ENCODE measurements at places on chromosomes 13 and 19.

GRCh38 chr19:45906221-45906620 lies 3.8 kb upstream of the MYPOP start:
- DNase-seq = no peak

DNA sequence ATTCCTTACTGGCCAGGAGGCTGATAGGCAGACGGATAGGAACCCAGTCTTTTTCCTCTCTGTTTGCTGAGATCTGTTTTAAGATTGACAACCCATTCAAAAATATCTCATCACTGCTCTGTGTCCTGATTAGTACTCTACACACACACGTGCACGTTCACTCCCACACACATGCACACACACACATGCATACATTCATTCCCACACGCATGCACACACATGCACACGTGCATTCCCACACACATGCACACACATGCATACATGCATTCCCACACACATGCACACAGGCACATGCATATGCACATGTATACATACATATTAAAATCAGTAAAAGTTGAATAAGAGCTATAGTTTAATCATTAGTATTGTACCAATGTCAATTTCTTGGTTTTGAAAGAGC lies 80.6 kb upstream of the SIAH3 start:
- DNase-seq = no peak

DNA sequence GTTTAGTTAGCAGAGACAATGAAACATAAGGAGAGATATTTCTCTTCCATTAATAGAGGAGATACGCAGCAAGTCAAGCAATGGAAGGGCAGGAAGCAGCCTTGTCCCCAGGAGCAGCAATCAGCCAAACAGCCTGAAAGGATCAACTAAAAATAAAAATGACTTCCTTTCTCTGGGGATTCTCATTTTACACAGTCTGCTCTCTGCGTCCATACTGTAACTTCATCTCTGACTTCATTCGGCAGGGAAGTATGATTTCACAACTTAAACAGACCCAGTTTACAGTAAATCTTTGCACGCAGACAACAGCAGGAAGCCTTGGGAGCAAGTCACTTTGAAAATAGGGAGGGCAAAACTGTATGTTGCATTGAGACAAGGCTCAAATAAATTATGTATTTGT lies 826.7 kb downstream of the DIAPH3 start:
- no peak for DNase-seq

DNA sequence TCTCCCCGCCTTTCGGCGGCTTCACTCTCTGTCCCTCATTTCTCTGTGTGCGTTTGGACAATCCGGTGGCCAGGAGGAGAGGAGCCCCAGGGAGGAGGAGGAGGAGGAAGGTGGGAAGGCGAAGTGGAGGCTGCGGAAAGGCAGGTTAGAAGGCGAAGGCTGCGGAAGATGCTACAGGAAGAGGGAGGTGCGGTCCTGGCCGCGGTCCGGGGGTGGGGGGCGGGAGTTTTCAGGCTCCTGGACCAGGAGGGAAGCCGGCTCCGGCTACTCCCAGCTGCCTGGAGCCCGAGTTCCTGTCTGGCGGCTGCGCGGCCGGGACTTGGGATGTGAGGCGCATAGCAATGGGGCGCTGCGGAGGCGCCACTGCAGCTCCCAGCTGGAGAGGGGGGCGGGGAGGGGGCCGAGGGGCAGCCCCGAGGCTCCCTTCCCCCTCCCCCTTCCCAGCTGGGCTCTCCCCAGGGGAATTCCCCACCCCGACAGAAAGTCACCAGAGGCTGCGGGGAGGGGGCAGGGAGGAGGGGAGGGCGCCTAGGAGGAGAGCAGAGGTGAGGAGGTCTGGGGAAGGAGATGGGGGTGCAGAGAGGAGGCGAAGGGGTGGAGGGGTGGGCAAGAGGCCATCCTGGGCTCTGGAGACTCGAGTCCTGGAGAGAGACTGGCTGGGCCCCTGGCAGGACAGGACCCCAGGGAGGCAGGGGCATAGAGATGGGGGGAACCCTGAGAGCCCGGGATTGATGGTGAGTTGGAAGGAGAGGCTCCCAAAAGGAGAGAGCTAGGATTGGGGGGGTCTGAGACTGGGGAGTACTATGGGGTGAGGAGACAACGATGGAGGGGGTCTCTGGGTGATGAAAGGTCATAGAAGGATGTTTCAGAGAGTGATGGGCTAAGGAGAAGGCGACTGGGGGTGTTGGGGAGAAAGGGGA lies 2.0 kb downstream of the LRRC4B start:
- no peak for DNase-seq

DNA sequence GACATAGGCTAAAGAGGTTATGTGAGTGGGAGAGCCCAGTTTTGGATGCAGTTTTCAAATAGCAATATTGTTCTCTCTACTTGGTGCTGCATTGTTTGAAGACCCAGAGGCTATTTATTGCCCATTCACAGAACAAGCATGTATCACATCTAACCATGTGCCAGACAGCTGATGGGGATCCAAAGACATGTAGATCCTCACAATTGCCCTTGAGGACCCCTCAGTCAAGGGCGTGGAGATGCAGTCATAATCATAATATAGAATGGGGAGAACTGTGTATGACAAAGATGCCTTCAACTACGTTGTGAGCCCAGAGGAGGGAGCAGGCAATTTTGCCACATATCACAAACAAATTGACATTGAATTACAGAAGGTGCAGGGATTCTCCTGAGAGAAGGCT lies 70.5 kb downstream of the NHLRC3 start:
- DNase-seq = no peak

DNA sequence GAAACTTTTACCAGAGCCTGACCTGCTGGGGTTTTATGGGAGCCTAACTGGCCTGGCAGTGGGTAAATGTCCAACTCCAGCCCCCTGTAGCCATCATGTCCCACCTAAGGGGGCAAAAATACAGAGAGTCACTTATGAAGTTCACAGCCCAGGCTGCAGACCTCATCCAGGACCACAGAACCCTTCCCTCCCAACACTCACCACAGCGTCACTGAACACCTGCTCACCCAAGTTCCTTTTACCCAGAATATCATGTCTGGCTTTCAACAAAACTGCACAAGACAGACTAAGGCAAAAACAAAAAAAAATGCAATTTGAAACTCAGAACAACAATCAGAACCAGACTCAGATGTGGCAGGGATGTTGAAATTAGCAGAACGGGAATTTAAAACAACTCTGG lies 6.4 kb downstream of the CEACAM3 start:
- DNase-seq = no peak

DNA sequence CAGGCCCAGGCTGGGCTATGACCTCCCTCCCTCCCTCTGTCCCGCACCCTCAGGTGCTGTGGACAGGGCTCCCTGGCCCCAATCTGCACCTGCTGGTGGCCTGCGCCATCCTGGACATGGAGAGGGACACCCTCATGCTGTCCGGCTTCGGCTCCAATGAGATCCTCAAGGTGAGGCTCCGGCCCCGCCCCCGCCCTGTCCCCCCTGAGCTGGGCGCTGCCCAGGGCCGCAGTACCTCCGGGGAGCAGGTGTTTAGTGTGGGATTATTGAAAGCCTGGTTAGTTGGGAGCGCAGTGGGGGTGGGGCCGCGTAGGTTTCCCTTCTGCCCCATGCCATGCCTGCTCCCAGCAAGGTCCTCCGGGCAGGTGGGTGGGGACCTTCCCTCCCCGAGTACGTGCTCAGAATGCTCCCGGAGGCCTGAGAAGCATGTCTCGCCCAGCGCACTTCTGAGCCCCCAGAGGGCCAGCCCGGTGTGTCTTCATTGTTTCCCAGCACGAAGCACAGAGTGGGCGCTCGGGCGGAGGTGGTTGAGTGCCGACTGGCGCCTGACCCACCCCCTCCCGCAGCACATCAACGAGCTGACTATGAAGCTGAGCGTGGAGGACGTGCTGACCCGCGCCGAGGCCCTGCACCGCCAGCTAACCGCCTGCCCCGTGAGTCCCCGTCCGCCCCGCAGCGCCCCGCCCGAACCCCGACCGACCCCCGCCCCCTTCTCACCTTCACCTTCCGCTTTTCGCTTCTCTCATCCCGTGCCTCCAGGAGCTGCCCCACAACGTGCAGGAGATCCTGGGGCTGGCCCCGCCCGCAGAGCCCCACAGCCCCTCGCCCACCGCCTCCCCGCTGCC lies 8.8 kb downstream of the IL4I1 start:
- DNase-seq = no peak

DNA sequence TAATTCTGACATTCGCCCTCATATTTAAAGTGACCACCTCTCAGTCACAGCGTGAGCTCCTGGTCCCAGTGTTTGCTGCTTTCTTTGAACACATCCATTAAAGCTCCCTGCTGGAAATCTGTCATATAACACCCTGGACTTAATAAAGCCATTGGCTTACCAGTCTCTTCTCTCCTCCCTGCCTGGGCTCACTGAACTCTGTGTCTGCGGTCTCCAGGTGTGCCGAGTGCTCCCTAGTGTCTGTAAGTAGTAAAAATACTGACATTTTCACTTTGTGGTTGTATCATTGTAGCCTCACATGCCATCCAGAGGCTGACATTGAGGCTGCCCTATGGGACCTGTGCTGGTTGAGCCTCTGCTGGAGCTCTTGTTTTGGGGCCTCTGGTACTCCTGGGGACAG lies 2.6 kb upstream of the PSG11 start:
- no peak for DNase-seq

- DNase-seq = no peak
These were observed 506.7 kb upstream of the PCDH9 start for GRCh38 chr13:67736646-67737420.

GRCh38 chr13:40048551-40048950 lies 393.1 kb downstream of the COG6 start:
- no peak for DNase-seq

- no peak for DNase-seq
These were observed 10.0 kb upstream of the OR10H2 start for GRCh38 chr19:15717809-15718208.

DNA sequence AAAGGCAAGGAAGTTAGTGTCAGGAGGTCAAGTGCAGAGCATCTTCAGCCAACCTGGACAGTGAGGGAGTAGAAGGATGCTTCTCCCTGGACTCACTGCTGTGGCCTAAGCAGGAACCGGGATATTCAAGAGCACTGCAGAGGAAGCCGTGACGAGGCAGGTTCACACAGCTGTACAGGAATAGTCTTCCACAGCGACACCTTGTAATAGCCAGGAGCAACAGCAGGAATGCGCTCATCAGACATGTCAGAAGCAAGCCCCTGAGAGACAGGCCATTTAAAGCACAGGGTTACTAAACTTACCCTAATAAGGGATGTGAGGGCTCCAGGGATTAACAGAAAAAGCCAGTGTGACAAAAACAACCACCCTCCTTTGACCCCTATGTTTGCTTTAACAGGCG lies 3.5 kb upstream of the MED26 start:
- DNase-seq = no peak

- no peak for DNase-seq
These were observed 15.5 kb upstream of the SPACA4 start for GRCh38 chr19:48591021-48591420.

DNA sequence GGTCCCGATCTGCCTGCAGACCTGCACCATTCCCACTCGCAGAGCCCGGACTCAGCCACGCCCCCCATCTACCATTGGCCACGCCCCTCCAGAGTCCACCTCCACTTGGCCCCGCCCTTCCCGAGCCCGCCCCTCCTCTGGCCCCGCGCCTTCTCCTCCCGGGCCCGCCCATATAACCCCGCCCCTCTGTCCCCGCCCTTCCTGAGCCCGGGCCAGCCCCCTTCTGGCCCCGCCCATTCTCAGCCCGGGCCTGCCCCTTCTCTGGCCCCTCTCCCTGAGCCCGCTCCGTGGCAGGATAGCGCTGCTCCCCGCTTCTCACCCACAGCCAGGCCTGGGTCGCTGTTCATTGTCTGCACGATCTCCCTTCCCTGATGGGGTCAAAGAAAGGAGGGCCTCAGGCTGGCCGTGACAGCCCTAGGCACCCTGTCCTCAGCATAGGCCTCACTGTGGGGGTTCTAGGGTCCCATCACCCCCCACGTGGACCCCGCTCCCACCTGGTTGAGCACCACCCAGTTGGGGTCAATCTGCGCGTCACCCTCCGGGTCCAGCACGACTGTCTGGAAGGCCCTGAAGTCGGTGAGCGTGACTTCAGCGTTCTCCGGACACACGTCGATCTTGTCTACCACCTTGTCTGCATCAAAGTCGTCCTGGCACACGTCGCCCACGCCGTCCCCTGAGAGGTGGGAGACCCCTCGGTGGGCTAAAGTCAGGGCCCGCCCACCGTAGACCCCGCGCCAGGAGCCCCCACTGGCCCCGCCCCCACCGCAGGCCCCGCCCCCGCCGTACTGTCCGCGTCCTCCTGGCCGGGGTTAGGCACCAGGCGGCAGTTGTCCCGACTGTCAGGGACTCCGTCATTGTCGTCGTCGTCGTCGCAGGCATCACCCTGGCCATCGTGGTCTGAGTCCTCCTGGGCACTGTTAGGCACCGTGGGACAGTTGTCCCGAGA lies 5.7 kb downstream of the COMP start:
- DNase-seq = no peak

DNA sequence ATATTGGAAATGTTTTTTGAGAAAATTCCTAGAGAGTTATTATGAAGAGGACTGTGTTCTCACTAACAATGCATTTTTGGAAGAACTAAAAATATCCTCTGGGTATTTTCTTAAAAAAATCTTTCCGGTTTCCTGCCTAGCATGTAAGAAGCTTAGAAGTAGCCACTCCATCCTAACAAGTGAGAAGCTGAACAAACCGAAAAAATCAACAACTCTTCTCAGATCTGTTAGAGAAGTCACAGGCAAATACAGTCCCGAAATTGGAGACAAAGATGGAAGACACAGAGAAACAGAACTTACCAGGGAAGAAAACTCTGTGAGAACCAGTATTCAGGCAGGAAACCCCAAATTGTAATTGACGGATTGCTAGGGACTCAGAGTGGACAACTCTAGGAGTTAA lies 173.0 kb downstream of the KLF12 start:
- no peak for DNase-seq

DNA sequence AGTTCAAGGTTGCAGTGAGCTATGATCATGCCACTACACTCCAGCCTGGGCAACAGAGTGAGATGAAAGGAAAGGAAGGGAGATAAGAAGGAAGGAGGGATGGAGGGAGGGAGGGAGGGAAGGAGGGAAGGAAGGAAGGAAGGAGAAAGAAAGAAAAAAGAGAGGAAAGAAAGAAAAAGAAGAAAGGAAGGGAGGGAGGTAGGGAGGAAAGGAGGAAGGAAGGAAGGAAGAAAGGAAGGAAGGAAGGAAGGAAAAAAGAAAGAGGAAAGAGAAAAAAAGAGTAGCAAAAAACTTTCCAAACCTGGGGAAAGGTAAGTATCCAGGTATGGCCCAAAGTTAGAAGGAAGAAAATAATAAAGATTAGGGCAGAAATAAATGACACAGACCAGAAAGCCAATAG lies 7.1 kb downstream of the ZFP14 start:
- DNase-seq = no peak

DNA sequence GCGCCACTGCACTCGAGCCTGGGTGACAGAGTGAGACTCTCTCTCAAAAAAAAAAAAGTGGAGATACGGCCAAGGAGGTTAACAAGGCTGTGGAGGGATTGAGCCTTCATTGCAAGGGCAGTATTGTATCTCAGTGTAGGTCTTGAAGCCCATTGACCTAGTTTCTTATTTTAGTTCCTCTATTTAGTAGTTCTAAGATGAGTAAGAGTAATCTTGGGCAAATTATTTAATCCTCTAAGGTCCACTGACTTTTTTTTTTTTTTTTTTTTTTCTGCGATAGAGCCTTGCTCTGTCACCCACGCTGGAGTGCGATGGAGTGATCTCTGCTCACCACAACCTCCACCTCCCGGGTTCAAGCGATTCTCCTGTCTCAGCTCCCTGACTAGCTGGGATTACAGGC lies 14.3 kb upstream of the ILF3 start:
- no peak for DNase-seq
